Naive thymus-derived CD4-positive, alpha-beta T cell (primary cell): ENCODE measurements at places on chromosomes 7 and 10. TPM values are rescaled to one million over a fixed set of nuclear protein-coding genes. Genes with fewer than 3 reads are reported as not detected.
A peak's percentile ranks its signal among the peaks of the same experiment; 100 is the strongest.

Gene CALML5
- not detected for polyA plus RNA-seq

Gene COPS6
- 122 TPM for polyA plus RNA-seq

Gene PIP
- polyA plus RNA-seq, result not detected

Gene FFAR4
- polyA plus RNA-seq, result not detected

Gene RET
- not detected for polyA plus RNA-seq

Gene RPA3
- polyA plus RNA-seq, result 55.7 TPM

Gene INA
- not detected for polyA plus RNA-seq

Gene PTN
- not detected for polyA plus RNA-seq

Gene CFTR
- polyA plus RNA-seq, result not detected

Gene SPDYE1
- polyA plus RNA-seq, result 0.07 TPM

Gene C10orf67
- polyA plus RNA-seq, result not detected

Gene MYH16
- polyA plus RNA-seq, result not detected

- no peaks in the 10 kb centered on the region for H3K36me3 ChIP-seq
- no peaks in the 10 kb centered on the region for H3K27me3 ChIP-seq
- no peak overlapping the region for H3K4me3 ChIP-seq
- H3K4me1 ChIP-seq, result no peaks in the 10 kb centered on the region
- no peak overlapping the region for H3K27ac ChIP-seq
- no peak for DNase-seq
Observed at GRCh38 chr7:68684246-68684839, 913.9 kb upstream of the AUTS2 start.

DNA sequence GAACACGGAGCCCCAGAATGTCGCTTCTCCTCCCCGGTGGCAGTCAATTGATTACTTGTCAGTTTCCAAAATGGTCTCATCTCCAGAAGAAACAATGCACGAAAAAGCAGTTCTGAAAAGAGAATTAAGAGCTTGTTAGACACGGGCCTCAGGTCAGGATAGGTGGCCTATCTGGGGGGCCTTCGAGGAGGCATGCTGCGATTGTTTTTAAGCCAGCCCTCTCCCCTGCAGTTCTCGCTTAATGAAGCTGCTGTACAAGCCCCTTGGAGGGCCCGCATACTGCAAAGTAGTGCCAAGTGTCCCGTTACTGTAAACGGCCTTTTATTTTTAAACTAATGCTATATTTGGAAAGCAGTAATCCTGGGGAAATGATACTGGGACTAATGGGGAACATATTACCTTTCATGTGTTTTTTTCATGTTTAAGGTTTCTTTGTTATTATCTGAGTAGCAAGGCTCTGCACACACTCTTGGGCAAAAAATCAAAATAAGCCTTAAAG, 114.8 kb upstream of the TCF7L2 start:
- H3K27ac ChIP-seq, result no peak overlapping the region
- no peaks in the 10 kb centered on the region for H3K4me1 ChIP-seq
- H3K4me3 ChIP-seq, result no peak overlapping the region
- no peaks in the 10 kb centered on the region for H3K36me3 ChIP-seq
- H3K27me3 ChIP-seq, result no peaks in the 10 kb centered on the region

GRCh38 chr7:41809940-41810576, 107.2 kb upstream of the INHBA start:
- DNase-seq, result no peak
- H3K4me1 ChIP-seq, result no peaks in the 10 kb centered on the region
- H3K27me3 ChIP-seq, result no peaks in the 10 kb centered on the region

DNA sequence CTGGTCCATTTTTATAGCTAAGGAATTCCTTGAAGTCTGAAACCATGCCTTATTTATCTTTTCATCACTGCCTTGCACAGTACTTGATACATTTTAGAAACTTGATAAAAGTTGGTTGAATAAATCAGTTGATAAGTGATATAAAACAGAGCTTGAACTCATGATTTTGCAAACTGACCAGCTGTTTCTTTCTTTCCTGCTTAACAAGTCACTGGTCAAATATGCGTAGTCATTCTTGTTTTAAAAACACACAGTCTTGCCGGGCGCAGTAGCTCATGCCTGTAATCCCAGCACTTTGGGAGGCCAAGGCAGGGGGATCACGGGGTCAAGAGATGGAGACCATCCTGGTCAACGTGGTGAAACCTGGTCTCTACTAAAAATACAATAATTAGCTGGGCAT, 6.3 kb downstream of the TPST1 start:
- no peaks in the 10 kb centered on the region for H3K36me3 ChIP-seq
- no peak for DNase-seq
- no peaks in the 10 kb centered on the region for H3K27me3 ChIP-seq
- no peak overlapping the region for H3K4me3 ChIP-seq
- H3K27ac ChIP-seq, result no peak overlapping the region

DNA sequence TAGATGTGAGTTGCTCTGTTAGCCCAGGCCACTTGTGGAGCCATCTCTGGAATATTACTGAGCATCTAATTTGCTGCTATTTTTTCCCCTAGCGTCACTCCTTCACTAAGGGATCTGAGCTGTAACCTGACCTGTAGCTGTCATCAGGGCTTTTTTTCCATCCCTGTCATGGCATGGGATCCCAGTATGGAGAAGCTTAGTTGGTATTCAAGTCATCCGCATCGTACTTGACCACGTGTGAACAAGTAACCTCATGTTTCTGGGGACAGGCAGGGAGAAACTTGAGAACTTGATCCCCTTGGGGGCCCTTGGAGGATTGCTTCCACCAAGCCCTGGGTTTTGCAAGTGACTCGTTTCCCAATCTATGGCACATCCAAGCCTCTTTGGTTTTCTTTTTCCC, 474.4 kb upstream of the GALNT17 start:
- no peak for DNase-seq
- H3K27me3 ChIP-seq, result no peaks in the 10 kb centered on the region
- no peak overlapping the region for H3K4me3 ChIP-seq
- H3K36me3 ChIP-seq, result no peaks in the 10 kb centered on the region

DNA sequence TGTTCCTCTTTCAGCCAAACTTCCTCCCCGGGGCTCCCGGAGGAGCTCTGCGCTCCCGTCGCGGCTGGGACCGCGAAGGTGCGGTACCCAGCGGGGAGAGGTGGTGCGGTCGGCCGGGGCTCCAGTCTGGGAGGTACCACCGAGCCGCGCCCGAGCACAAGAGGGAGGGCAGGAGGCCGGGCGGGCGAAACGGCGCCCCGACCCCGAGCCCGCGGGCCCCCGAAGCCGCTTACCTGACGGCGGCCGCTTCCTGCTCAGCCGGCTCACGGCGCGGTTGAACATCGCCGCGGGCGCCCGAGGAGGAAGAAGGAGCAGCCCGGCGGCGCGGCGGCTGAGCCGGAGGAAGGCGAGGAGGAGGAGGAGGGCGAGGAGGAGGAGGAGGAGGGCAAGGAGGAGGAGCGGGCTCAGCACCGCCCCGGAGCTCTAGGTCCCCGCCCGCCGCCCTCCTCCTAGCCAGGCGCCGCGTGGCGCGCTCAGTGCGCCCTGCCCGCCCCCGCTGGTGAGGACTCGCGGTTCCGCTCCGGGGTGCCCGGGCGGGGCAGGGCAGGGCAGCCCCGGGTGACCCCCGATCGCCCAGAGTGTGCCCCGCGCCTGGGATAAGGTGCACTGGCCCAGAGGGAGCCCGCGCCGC, at the start of gene RGS10:
RGS10 (minus strand) TSS at position 363 of the 631 bp plus-strand sequence; CDS start at position 282, 81 bp downstream.
- no peaks in the 10 kb centered on the region for H3K27me3 ChIP-seq
- DNase-seq, result peak; percentile 82
- no peaks in the 10 kb centered on the region for H3K36me3 ChIP-seq
- H3K27ac ChIP-seq, result peak within 1 kb of the TSS; percentile 89
- H3K4me3 ChIP-seq, result peak within 1 kb of the TSS; percentile 96

GRCh38 chr7:100856871-100857282, 4.4 kb downstream of the SLC12A9 start:
- H3K4me3 ChIP-seq, result no peak overlapping the region
- no peaks in the 10 kb centered on the region for H3K36me3 ChIP-seq
- H3K4me1 ChIP-seq, result peaks cover 10% of the 10 kb centered on the region
- no peak for DNase-seq
- no peaks in the 10 kb centered on the region for H3K27me3 ChIP-seq

DNA sequence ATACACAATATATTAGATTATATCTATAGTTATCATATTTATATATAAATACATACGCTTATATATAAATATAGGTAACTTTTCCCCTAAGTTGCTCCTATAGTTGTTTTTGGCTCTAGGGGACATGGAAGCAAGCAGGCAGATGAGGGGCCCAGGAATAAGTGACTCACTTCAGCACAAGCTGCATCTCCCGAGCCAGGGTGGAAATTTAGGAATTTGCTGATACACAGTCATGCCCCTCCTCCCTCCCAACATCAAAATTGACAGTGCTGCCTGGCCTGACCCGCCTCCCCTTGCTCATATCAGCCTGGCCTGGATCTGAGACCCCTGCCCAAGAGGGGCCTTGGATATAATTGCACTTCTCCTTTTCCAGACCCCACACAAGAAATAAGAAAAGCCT, 33.8 kb downstream of the MKI67 start:
- H3K4me3 ChIP-seq, result no peak overlapping the region
- no peaks in the 10 kb centered on the region for H3K27me3 ChIP-seq
- H3K4me1 ChIP-seq, result peaks cover 25% of the 10 kb centered on the region
- H3K36me3 ChIP-seq, result no peaks in the 10 kb centered on the region
- H3K27ac ChIP-seq, result no peak overlapping the region
- DNase-seq, result no peak

- H3K27me3 ChIP-seq, result no peaks in the 10 kb centered on the region
- H3K4me1 ChIP-seq, result no peaks in the 10 kb centered on the region
- DNase-seq, result no peak
- H3K27ac ChIP-seq, result no peak overlapping the region
Observed at GRCh38 chr10:42979181-42979580, 97.7 kb upstream of the RET start.

DNA sequence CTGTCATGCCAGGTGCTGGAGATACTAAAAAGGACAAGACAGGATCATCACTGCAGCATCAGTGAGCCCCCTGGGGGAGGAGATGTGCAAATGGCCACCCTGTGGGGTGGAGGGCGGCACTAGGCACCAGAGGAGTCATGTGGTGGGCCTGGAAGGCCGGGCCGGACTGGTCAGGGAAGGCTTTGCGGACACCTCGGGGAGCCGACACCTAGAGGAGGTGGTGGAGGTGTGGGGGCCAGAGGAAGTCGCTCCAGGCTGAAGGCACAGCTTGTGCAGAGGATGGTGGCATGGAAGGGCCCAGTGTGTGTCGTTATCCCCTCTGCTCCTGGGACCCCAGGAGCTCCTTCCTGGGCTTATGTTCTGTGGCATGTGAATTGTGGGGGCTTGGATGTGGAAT, 437.7 kb downstream of the RPS24 start:
- H3K4me1 ChIP-seq, result no peaks in the 10 kb centered on the region
- H3K36me3 ChIP-seq, result no peaks in the 10 kb centered on the region
- H3K4me3 ChIP-seq, result no peak overlapping the region
- H3K27ac ChIP-seq, result no peak overlapping the region
- DNase-seq, result no peak

DNA sequence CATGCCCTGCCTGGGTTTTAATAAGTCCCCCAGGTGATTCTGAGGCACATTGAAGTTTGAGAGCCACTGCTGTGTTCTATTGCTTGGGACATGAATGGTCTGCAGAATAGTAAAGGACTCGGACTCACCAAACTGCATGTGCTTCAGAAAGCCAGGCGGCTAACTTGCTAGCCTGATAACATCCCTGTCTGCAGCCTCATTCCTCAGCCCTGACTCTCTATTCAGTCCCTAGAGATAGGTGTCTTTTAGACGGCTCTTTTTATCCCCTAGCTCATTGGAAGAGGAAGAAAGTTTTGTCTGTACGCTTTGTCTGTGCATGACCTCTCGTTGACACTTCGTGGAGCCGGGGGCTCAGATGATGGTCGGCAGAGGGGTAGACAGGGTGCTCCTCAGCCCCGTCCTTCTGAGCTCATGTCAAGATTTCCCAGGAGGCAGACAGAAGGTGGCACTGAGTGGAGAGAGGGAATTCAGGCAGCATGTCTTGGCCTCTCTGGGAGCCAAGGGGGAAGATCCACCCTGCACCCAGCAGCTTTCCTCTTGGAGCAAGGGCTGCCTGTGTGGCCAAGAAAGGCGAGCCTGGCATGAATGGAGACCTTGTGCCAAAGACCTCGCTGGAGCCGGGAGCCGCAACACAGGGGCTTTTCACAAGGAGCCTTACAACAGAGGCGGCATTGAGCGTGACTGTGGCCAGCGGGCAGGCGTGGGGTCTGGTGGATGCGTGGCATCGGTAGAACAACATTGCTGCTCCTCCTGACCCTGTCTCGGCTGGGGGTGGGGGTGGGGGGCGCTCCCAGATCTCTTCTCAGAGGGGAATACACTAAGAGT, 51.1 kb upstream of the PODXL start:
- H3K4me1 ChIP-seq, result no peaks in the 10 kb centered on the region
- H3K27ac ChIP-seq, result no peak overlapping the region
- no peaks in the 10 kb centered on the region for H3K36me3 ChIP-seq
- H3K4me3 ChIP-seq, result no peak overlapping the region
- no peak for DNase-seq

GRCh38 chr7:157799076-157799685, 462.4 kb downstream of the DNAJB6 start:
- no peaks in the 10 kb centered on the region for H3K27me3 ChIP-seq
- no peaks in the 10 kb centered on the region for H3K4me1 ChIP-seq
- H3K36me3 ChIP-seq, result no peaks in the 10 kb centered on the region
- H3K27ac ChIP-seq, result no peak overlapping the region
- no peak for DNase-seq

- no peaks in the 10 kb centered on the region for H3K4me1 ChIP-seq
- no peak overlapping the region for H3K27ac ChIP-seq
- DNase-seq, result no peak
- no peaks in the 10 kb centered on the region for H3K27me3 ChIP-seq
- H3K4me3 ChIP-seq, result no peak overlapping the region
Observed at GRCh38 chr10:86580521-86580891, 58.9 kb upstream of the WAPL start.

DNA sequence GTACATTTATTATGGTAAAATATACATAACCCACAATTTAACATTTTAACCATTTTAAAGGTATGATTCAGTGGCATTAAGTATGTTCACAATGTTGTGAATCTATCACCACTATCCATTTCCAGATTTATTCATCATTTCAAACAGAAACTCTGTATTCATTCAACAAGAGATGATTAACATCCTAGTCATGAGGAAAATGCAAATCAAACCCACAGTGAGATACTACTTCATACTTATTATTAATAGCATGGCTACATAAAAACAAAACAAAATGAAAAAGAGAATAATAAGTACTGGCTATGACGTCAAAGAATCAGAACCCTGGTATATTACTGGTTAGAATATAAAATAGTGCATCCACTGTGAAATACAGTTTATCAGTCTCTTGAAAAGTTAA, 386.6 kb upstream of the POM121L12 start:
- H3K4me3 ChIP-seq, result no peak overlapping the region
- H3K27me3 ChIP-seq, result no peaks in the 10 kb centered on the region
- no peak overlapping the region for H3K27ac ChIP-seq
- no peak for DNase-seq
- H3K4me1 ChIP-seq, result no peaks in the 10 kb centered on the region
- H3K36me3 ChIP-seq, result no peaks in the 10 kb centered on the region

GRCh38 chr7:74023092-74023536, 4.9 kb upstream of the ELN start:
- no peak overlapping the region for H3K27ac ChIP-seq
- H3K27me3 ChIP-seq, result no peaks in the 10 kb centered on the region
- no peak for DNase-seq
- H3K4me3 ChIP-seq, result no peak overlapping the region
- no peaks in the 10 kb centered on the region for H3K4me1 ChIP-seq
